Nucleus accumbens (tissue), 56 donors: ENCODE measurements at places on chromosomes 4 and X.

GRCh38 chr4:89284828-89285227 lies 22.8 kb downstream of the GPRIN3 start:
- DNase-seq, result no peak

GRCh38 chr4:38504396-38504715 lies 159.6 kb upstream of the KLF3 start:
- DNase-seq, result no peak

DNA sequence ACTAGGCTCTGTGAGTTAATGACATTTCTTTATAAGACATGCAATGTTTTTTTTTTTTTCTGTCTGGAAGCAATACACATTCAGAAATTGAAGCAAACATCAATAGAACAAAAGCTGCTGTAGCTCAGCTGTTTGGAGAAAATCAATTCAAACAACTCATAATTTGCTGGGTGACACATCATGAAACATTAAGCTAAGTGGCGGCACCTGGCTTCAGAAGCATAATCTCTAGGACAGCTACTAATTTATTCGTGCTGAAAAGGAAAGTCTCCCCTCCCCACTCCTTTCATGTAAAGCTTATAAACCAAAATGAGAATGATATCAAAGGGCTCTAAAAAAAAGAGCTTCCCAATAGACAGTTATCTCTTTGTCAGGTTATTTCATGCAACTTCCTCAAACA lies 73.9 kb downstream of the LUZP4 start:
- DNase-seq, result no peak

- no peak for DNase-seq
These were observed 395.6 kb upstream of the DIPK2B start for GRCh38 chrX:45596188-45596808.
